ENCODE measurements at places on chromosomes 2 and 18.
A peak's percentile ranks its signal among the peaks of the same experiment; 100 is the strongest.

DNA sequence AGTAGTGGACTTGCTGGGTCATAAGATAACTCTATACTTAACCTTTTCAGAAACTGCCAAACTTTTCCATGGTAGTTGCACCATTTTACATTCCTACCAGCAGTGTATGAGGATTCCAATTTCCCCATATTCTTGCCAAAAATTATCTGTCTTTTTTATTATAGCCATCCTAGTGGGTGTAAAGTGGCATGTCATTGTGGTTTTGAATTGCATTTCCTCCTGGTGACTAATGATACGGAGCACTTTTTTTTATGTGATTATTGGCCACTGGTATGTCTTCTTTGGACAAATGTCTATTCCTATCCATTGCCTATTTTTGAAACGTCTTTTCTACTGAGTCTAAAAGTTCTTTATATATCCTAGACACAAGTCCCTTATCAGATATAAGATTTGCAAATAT is 44.3 kb downstream of the CACNB4 start:
- DNase-seq: no peak

DNA sequence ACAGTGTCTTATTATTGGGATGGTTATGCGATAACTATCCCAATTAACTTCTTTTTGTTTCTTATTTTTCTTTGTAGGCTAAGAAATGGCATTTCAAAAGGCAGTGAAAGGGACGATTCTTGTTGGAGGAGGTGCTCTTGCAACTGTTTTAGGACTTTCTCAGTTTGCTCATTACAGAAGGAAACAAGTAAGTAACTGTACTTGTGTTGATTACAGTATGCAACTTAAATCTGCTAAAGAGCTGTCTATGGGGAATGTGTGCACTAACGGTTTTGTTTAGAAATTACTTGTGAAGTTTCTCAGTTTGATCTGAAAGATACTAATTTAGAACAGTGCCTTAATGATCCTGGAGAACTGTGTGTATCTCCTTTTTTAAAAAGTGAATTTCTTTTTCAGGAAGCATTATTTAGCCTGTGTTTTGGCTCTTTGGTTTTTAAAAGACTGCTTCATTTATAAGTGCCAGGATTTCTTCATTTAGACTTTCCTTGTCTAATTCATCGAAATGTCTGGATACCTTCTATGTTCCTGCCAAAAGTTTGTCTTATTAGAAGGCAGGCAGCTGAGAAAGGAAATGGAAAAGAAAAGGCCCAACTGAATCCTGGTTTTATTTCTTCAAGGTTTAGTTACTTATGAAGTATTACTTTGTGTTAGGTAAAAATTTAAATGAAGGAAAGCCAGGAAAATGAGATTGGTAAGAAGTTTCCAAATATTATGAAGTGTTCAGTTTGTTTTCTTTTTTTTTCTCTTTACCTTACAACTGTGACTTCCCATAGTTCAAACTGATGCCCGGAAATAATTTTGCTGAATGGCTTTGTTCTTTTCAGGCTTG is 40.1 kb downstream of the GPD2 start:
- DNase-seq: peak; percentile 36

DNA sequence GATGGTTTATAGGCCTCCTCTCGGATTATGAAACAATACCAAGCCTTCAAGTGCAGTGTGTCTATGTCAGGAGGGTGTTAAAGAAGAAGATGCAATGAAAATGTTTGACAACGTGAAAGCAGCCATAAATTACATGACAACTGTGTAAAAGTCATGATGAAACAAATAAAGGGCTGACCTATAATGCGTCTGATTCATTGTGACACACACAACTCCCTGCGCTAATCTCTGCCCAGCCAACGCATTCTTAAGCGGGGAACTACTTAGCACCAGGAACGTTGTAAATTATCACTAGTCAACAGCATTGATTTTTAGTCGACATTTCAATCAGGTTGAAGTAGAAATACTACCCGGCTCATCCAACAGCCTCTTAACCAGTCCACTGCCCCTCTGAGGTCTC is 26.8 kb downstream of the BCL11A start:
- DNase-seq: no peak

- DNase-seq: no peak
Observed at GRCh38 chr2:141242008-141242407, 888.8 kb downstream of the LRP1B start.

- DNase-seq: no peak
Observed at GRCh38 chr18:58136879-58137278, 92.9 kb downstream of the NEDD4L start.

GRCh38 chr2:219245148-219245898 is at the start of the genes GLB1L and STK16:
Gene GLB1L, minus strand, starts transcription at chr2:219245444. Its CDS starts 1,871 bp downstream, at chr2:219243573.
Gene STK16, plus strand, starts transcription at chr2:219245479. Its CDS starts 521 bp downstream, at chr2:219246000.
- DNase-seq: peak; percentile 90
